ENCODE measurements at places on chromosomes 5 and 9.

DNA sequence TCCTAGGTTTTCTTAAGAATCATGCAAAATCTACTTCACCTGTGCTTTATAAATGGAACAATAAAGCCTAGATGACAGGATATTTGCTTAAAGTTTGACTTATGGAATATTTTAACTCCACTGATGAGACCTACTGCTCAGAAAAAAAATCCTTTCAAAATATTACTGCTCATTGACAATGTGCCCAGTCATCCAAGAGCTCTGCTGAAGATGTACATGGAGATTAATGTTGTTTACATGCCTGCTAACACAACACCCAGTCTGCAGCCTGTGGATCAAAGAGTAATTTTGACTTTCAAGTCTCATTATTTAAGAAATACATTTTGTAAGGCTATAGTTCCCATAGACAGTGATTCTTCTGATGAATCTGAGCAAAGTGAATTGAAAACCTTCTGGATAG, 889.6 kb downstream of the CDH18 start:
- DNase-seq: no peak

DNA sequence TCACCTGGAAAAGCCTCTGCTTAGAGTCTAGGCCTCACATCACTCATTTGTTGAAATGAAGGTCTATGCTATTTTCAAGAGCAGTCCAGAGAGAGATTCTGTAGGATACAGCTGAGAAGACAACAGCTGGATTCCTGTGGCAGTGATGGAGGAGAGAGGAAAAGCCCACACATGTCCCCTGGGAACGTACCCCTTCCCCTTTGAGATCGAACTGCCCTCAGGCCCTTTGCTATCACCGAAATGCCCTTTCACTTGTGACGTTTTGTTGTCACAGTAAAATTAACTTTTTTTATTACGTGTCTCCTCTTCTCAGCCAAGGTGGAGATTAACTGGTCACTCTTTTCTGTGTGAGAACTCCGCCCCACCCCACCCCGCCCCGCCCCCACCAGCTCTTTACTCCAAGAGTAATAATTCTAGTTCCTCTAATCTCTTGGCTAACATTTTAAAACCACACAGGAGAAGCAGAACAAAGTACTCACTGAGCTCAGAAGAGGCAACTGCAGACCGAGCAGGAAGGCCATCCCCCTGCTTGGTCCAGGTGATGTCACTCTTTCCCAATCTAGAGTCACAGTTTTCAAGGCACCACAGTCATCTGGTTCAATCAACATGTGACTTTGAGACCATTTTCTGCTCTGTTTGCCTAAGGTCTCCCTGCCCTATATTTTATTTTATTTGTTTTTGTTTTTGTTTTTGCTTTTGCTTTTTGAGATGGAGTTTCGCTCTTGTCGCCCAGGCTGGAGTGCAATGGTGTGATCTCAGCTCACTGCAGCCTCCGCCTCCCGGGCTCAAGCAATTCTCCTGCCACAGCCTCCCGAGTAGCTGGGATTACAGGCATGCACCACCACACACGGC, 105.6 kb downstream of the SUSD1 start:
- no peak for DNase-seq

DNA sequence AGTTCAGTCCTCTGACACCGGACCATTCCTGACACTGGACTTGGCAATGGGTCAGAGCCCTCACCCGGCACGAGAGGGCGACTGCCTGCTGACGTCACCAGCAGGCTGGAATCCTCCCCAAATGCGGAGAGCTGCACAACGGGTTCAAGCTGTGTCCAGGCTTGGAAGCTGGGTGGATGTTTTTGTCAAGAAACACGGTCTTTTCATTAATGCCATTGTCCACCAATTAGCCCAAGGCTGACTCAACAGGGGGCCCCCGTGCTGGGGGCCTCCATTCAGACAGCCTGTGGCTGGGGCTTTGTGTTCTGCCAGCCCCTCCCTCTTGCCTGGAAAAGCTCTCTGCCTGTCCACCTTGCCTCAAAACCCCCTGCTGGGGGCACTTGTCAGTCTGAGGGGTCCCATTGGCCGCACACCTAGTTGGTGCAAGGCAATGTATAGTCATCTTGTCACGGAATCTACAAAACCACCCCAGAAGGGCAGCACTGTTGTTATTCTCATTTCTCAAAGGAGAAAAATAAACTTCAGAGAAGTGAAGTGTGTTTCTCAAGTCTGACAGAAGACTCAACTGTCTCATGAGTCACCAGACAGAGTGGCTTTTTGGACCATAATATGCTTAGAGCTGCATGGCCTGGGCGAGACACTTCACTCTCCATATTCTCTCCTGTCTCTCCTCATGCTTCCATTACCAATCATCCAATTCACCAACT, 24.6 kb downstream of the NDUFA8 start:
- DNase-seq: no peak

GRCh38 chr9:10050016-10050415, 562.8 kb downstream of the PTPRD start:
- no peak for DNase-seq

GRCh38 chr9:116198344-116198743, 44.8 kb downstream of the PAPPA start:
- no peak for DNase-seq

DNA sequence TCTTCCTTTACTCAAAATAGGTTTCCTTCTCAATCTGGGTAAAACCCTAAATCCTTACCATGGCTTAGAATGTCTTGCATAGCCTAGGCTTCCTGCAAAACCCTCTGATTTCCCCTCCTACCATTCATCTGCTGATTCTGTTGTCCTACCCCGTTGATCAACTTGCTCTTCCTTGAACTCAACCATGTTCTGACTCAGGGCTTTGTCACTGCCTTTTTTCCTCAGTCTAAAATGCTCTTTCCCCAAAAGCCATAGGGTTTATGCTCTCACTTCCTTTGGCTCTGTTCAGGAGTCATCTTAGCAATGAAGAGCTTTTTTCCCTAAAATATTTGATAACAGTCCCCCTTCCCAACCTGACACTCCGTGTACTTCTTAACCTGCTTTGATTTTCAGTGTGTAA, 79.4 kb upstream of the IZUMO3 start:
- DNase-seq: no peak

GRCh38 chr5:120454094-120454798, 9.9 kb upstream of the PRR16 start:
- no peak for DNase-seq

DNA sequence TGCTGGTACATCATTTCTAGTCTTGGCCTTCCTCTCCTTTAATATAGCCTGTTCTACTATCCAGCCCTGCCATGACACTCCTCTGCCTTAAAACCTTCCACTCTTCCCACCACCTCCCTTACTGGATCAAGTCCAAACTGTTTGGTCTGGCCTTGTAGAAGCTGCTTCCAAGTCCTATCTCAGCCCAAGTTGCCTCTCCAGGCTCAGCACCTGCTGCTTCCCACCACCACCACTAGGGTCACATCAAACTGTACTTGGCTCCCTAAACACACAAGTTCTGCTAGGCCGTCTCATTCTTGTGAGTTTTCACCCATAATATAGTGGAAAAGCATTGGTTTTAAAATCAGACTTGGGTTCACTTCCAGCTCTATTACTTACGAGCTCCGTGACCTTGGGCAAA, 1.4 kb downstream of the NDUFA8 start:
- peak; percentile 75 for DNase-seq

GRCh38 chr9:131467214-131467935, 35.3 kb upstream of the POMT1 start:
- no peak for DNase-seq

DNA sequence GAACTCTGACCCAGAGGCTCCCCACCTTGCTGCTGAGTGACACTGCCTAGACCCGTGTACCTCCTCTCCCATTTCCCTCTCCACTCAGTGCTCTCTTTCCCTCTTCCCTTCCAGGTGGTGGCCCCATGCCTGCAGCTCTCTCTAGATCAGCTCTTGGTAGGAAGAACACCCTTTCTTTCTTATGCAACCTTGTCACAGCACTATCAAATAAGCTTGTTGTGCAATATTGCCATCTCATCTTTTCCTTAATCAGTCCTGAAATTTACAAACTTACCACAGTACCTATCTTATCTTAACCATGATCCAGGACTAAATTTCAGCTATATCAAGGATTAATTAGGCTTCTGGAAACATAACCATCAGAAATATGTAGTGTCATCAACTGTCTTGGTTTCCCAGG, 88.6 kb downstream of the ZFAND5 start:
- no peak for DNase-seq

DNA sequence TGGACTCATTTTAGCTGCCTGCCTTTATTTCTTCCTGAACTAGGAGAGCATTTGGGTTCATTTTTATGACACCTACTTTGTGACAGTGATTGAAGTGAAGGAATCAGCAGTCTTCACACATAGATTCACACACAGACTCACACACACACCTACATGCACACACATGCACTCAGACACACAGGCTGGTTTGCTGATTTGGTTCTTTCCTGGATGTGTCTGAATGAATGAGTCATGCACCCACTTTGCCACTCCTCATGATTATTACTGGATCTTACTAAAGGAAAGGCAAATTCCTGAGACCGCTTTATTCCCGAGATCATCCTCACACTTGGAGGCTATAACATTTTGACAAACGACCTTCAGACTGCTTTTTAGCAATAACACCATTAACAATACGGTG, 529.5 kb downstream of the AGTPBP1 start:
- DNase-seq: no peak

- no peak for DNase-seq
These were observed 1.6 kb downstream of the CCNJL start for GRCh38 chr5:160310552-160311295.

- no peak for DNase-seq
These were observed 49.0 kb downstream of the STOM start for GRCh38 chr9:121321016-121321503.

Data from hematopoietic multipotent progenitor cell treated with erythropoietin and hydrocortisone succinate and interleukin-3 and kit ligand, for 15 days (in vitro differentiated cells).